ENCODE measurements at places on chromosomes 12 and 14.
A peak's percentile ranks its signal among the peaks of the same experiment; 100 is the strongest.

DNA sequence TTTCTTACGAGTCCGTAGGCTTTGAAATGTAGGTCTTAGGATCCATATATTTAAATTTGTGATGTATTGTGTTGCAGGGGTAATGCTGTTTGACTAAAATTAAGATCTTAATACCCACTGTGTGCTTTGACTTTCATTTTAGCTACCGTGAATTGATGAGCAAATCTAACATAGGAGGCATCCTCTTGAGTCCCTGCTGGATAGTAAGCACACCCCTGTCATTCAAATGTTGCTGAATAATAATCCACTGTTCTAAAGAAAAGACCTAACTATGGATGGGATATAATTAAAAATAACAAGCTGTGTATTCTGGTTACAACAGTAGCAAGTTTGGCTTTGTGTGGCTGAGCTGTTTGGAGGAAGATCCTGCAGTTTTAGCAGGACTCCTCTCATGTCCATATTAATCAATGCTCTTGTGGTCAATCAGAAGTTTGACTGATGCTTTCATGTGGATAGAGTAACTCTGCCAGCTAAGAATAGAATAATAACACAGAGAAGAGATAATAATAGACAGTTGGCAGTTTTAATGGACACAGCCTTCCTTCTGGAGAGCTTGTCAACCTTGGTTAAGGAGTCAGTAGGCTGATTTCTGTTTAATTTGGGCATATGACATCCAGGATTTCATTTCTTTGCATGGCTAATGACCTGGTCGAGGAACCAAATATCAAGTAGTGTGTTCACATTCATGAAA lies 148.1 kb upstream of the MIS18BP1 start:
- DNase-seq: no peak

DNA sequence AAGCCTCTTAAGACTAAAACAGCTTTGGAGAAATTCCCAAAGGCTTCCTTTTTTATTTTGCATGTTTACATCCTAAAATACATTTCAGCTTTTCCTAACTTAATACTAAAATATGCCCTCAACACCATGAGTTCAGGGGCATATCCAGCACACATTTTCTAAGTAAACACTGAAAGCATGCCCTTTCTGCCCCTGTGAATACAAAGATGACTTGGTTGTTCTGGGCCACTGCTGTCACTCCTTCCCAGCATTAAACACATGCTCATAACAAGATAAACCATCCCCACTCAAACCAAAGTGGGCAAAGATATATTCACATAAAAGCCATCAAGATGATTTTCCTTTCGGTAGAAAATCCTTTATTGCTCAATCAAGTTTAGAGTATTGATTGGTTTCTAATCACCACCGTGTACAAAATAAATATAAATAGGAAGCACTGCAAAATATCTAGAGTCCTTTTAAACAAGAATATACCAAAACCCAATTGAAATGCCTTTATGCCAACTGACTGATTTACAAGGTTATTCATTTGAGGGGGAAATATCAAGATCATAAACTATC lies 1.9 kb downstream of the CCNB1IP1 start:
- DNase-seq: no peak

- peak; percentile 52 for DNase-seq
These were observed 132.6 kb upstream of the PLEKHG7 start for GRCh38 chr12:92570056-92570753.

- DNase-seq: no peak
These were observed 123.9 kb downstream of the TMTC2 start for GRCh38 chr12:82810568-82810967.

DNA sequence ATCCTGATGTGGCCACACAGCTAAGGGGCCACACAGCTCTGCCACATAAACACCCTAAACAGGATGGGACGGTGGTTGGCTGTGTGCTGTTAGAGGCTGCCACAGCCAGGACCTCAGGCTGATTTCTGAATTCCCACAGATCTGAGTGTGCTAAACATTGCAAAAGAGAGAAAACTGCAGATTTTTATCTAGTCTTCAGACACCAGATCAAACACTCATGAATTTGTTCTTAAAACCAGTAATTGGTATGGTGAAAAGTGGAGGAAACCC lies 190.7 kb downstream of the MON2 start:
- DNase-seq: no peak

DNA sequence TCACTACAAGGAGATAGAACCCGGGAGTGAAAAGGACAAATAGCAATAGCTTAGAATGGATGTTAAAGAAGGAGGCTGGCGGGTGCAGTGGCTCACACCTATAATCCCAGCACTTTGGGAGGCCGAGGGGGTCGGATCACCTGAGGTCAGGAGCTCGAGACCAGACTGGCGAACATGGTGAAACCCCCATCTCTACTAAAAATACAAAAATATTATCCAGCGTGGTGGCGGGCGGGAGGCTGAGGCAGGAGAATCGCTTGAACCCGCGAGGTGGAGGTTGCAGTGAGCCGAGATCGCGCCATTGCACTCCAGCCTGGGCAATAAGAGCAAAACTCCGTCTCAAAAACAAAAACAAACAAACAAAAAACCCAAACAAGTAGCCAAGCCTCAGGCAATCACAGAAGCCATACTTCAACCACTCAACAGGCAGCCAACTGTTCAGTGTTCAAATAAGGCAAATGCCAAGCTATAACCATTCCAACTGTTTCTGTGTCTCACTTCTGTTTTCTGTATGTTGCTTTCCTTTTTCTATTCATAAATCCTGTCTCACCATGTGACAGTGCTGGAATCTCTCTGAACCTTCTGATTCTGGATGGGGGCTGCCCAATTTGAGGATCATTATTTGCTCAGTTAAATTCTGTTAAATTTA lies 3.9 kb upstream of the SPTLC2 start:
- DNase-seq: no peak

GRCh38 chr14:50766338-50766886 lies 64.5 kb downstream of the NIN start:
- no peak for DNase-seq

- no peak for DNase-seq
These were observed 111.7 kb downstream of the SLC25A21 start for GRCh38 chr14:37060496-37061260.

GRCh38 chr12:39966256-39966655 lies 139.6 kb downstream of the SLC2A13 start:
- no peak for DNase-seq

- DNase-seq: no peak
These were observed 4.7 kb upstream of the KRT7 start for GRCh38 chr12:52228366-52228765.

DNA sequence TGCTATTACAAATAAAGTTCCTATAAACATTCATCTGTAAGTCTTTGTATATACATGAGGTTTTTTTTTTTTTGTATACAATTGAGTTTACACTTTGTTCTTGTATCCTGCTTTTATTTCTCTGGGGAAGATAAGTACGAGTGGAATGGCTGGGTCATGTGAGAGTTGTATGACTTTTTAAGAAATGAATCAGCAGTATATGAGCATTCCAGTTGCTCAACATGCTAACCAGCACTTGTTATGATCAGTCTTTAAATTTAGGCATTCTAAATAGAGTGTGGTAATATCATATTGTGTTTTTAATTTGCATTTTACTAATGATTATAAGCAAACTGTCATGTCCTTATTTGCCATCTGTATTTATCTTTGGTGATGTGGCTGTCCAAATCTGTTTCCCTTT lies 44.7 kb upstream of the AMIGO2 start:
- DNase-seq: no peak

DNA sequence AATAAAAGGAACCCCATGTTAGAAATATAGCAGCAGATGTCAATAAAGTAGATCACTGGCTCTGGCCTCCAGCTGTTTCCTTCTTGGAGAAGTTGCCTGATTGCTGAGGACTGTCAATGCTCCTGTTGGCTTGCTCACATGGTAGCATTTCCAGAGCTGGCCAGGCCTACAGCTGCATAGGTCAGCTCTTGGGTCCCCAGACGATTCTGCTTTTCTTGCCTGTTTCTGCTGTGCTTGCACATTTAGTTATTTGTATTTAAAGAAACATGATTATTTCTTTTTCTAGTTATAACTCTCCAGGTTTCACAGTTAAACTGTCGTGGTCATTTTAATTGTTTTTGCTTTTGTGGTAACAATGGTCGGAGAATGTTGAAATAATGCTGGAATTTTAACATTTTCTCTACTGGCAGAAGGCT lies 7.2 kb downstream of the NAV3 start:
- no peak for DNase-seq

GRCh38 chr12:108029051-108029835 lies 99.8 kb upstream of the WSCD2 start:
- no peak for DNase-seq

DNA sequence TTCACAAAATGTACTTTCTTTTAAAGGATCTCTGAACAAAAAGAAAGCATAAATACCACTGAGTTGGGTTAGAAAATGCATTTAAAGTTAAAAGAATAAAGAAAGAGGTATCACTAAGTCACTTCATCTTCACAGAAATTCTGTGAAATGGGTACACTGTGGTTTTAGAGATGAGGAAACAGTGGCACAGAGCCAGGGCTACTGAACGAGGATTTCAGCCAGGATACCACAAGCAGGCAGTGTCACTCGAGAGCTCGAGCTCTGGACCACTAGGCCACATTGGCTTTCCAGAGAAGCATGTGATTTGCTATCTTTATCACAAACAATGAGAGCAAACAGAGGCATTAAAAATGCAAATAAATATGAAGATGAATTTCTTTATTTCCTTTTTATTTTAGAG lies 51.0 kb downstream of the WDHD1 start:
- no peak for DNase-seq

- no peak for DNase-seq
These were observed 30.3 kb downstream of the CCDC88C start for GRCh38 chr14:91387169-91387835.

- no peak for DNase-seq
These were observed 118.6 kb upstream of the SSTR1 start for GRCh38 chr14:38089123-38089522.

DNA sequence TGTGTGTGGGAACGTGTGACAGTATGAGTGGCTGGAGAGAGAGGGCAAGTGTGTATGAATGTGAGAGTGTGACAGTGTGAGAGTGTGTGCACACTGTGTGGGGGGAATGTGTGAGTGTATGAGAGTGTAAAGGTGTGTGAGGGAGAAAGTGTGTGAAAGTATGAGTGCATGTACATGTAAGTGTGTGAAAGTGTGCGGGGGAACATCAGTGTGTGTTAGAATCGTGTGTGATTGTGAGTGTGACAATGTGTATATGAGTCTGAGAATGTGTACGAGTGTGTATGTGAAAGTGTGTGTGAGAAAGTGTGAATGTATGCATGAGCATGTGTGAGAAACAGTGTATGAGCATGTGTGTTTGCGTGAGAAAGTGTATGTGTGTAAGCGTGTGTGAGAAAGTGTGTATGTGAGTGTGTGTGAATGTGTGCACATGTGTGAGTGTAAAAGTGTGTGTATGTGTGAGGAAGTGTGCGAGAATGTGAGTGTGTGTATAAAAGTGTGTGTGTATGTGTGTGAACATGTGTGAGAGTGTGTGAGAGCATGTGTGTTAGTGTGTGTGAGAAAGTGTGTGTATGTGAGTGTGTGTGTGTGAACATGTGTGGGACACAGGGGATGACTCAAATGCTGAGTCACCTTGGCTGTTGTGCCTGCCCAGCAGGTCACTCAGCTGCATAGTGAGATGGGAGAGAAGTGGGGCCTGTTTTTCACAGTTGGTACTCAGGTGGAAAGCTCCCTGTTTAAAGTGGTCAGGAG lies 220.5 kb upstream of the TBX3 start:
- no peak for DNase-seq

DNA sequence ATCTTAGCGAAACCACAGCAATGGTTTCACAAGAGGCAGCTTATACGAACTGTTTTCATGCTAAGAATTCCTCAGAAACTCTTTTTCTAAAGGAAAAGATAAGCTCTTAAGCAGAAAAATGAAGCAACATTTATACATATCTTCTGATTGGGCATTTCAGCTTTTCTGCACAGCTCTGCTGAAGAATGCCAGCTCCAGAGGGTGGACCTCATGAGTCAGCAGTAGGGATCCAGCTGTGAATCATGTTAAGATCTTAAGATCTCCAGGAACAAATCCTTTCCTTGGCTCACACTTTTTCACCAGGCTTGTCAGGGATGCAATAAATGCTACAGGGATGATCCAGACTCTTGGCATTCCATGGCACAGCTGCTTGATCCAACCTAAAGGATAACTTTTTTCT lies 477.1 kb upstream of the CCDC196 start:
- DNase-seq: no peak

- peak; percentile 2 for DNase-seq
These were observed 84.8 kb downstream of the NRXN3 start for GRCh38 chr14:78254911-78255461.

GRCh38 chr14:101461891-101462290 lies 99.4 kb upstream of the DIO3 start:
- DNase-seq: no peak

DNA sequence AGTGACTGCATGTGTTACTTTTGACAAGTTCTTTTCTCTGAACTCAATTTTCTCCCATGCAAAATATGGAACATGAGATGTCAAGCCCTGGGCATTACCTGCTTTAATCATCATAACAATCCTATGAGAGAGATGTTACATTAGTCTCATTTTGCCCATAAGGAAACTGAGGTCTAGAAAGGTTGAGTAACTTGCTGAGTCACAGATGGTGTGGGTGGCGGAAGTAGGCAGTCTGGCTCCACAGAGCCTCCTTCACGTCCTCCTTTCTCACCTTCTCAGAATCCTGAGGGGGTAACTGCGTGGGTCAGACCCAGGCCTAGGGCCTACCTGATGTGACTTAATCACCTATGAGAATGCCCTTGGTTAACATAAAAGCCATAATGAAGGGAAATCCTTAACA lies 50.7 kb downstream of the TMTC1 start:
- no peak for DNase-seq

DNA sequence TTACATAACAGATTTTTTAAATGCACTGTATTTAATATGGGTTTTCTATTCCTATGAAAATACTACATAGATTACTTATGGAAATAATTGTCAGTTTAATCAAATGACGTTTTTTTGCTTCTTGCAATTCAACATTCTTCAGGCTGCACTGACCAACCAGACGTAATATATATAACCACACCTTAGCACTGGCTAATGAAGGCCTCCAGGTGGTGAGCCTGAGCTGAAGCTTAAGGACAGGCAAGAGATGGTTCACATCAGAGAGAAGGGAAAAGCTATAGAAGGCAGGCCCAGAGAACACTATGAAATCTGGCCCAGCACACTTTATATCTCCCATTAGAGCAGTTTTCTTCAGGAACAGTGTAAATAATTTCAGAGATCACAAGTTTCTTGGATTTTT lies 2.8 kb upstream of the MDGA2 start:
- DNase-seq: no peak

DNA sequence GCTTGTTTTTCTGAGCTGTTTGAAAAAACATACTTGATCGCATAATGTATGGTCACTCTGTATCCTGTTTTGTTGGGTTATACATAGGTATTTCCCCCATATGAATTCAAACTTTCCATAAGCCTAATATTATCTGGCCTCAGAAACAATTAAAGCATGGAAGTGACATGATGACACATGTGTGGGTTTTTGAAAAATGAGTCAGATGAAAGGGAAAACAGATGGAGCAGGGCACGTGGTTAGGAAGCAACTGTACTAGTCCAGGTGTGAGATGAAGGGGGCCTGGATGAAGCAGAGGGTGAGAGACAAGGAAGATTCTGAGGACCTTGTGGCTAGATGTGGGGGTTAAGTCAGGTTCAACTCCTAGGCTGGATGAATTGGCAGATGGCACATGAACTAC lies 92.7 kb upstream of the DNM1L start:
- DNase-seq: no peak

GRCh38 chr12:51505360-51506105 lies 80.9 kb downstream of the SLC4A8 start:
- DNase-seq: no peak

GRCh38 chr12:47297993-47298392 lies 218.2 kb upstream of the AMIGO2 start:
- DNase-seq: no peak

- DNase-seq: no peak
These were observed 59.3 kb upstream of the CCDC91 start for GRCh38 chr12:28130625-28131598.

GRCh38 chr14:91158091-91158790 lies 44.4 kb downstream of the DGLUCY start:
- no peak for DNase-seq
